HFF-Myc (cell line): ENCODE measurements at places on chromosomes 5 and 9.

GRCh38 chr5:132669966-132670882 is 3.6 kb upstream of the IL4 start:
- DNase-seq: no peak

DNA sequence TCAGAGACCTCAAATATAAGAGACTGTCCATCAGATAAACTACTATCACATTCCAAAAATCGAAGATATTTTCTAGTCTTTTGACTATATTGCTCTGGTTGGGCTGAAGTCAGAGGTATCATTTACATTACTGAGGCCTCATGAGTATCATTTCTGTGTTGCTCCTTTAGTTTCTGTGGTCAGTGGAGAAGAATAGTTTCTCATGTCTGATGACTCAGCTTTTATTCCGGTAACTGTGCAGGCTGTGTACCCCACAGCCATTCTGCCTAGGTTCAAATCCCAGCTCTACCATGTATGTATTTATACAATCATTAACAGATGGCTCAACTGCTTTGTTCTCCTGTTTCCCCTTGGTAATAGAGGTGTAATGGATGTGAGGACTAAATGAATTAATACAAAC is 179.3 kb downstream of the ALDH1A1 start:
- no peak for DNase-seq

- no peak for DNase-seq
Observed at GRCh38 chr5:37787742-37788141, 52.1 kb downstream of the GDNF start.

DNA sequence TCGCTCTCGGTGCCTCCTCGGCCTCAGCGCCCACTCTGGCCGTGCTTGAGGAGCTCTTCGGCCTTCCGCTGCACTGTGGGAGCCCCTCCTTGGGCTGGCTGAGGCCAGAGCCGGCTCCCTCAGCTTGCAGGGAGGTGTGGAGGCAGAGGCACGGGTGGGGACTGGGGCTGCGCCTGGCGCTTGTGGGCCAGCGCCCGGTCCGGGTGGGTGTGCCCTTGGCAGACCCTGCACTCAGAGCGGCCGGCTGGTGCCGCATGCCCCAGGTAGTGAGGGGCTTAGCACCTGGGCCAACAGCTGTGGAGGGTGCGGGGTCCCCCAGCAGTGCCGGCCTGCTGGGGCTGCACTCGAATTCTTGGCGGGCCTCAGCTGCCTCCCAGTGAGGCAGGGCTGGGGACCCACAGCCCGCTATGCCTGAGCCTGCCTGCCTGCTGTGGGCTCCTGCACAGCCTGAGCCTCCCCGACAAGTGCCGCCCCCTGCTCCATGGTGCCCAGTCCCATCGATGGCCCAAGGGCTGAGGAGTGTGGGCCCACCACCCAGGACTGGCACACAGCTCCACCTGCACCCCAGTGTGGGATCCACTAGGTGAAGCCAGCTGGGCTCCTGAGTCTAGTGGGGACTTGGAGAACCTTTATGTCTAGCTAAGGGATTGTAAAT is 2085.2 kb upstream of the ACO1 start:
- DNase-seq: no peak

- DNase-seq: no peak
Observed at GRCh38 chr9:90985631-90986030, 184.0 kb downstream of the SYK start.

DNA sequence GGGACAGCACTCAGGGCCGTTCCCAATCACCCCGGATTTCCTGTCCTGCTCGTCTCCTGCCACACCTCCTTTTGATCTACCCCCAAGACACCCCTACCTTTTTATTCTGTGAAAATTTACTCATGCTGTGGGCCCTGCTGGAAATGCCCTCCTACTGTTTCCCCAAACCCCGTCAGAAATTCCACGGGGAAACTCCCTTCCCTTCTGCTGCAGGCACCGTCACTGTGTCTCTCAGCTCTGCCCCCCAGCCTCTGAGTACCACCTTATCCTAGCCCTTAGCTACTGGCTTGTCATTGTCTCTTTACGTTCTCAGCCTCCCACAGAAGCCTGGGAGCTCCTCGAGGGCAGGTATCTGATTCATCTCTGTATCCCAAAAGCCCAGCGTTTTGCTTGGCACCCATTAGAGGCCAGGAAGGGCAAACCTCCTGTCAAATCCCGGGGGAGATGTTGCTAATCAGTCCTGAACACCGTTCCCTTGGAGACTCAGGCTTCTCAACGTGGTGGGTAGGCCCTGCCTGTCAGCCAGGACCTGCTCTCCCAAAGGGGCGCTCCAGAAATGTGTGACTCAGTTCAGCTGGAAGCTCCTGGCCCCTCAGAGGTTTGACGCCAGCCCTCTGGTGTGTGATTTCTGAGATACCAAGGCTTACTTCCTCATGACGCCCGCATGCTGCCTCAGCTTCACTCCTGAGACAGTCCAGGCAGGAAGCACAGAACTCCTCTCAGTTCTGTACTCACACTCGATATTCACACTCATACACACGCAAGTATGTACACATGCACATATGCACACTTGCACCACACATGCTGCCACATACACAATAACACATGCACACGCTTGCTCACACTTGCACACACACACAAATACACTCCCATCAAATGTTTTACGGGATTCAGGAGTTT is 50.7 kb upstream of the GRHPR start:
- no peak for DNase-seq

- no peak for DNase-seq
Observed at GRCh38 chr9:128999581-129000206, 28.4 kb downstream of the SH3GLB2 start.
